ENCODE measurements at places on chromosomes 3 and 15.

DNA sequence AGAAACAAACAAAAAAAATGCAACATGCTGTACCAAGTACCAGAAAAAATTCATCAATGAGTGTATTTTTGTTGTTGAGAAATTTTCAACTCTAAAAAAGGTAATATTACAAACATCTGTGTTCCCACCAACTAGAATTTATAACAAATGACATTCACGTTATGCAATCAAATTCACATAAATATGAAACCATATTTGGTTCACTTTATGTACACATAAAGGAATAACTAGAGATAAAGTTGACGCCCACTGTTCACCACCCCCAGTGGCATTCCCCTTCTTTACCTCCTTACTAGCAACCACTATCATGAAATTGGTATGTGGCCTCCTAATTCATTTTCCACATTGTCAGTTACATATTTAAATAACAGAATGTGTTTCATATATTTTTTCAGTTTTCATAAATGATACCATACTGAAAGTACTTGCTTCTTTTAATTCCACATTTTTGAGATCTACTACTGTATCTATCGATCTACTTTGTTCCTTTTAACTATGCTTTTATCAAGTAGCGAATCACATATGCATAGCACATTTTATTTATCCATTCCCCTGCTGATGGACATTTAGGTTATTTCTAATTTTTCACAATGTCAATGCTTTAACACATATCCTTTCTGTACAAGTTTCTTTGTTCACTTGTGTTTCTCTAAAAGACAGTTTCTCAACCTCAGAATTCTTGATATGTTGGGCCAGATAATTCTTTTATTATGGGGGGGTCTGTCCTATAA lies 34.5 kb downstream of the TBC1D5 start:
- no peak for DNase-seq

GRCh38 chr3:195407531-195408409 lies 35.0 kb downstream of the ACAP2 start:
- DNase-seq, result no peak

GRCh38 chr15:22253676-22254408 lies 173.5 kb downstream of the OR4M2 start:
- DNase-seq, result no peak

GRCh38 chr3:4600493-4600892 lies 107.3 kb downstream of the ITPR1 start:
- DNase-seq, result no peak

- no peak for DNase-seq
Measured at GRCh38 chr3:169636928-169637327, 26.6 kb downstream of the MECOM start.

DNA sequence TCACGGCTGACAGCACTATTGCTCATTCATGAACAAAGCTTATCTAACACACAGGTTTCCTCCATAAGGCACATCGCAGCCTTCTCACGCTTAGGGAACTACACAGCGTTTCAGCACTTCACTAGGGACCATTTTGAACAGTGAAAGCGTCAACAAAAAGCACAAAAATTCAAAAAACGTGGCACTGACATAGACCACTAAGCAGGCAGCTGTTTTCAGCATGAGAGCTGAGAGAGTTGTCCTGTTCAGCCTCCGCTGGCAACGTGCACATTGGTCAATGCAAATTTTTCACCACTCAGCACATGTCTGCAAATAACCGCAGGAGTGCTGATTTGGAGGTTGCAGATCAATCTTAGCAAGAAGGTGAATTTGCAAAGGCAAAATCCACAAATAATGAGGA lies 109.2 kb downstream of the LRRK1 start:
- no peak for DNase-seq

DNA sequence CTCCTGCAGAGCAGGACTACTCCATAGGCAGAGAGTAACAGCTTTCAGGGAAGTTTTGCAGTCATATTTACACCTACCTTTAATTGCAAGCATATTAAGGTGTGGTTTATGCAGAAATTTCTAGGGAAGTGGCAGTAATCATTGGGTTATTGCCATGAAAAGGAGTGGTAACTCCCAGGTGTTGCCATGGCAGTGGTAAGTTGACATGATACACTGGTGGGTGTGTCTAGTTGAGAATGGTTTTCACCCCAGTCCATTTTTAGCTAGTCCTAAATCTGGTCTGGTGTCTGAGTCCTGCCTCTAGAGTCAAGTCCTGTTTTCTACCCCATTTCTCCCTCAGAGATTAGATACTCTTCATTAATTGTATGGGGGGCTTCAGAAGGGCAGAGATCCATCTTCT lies 128.4 kb upstream of the GMNC start:
- no peak for DNase-seq

DNA sequence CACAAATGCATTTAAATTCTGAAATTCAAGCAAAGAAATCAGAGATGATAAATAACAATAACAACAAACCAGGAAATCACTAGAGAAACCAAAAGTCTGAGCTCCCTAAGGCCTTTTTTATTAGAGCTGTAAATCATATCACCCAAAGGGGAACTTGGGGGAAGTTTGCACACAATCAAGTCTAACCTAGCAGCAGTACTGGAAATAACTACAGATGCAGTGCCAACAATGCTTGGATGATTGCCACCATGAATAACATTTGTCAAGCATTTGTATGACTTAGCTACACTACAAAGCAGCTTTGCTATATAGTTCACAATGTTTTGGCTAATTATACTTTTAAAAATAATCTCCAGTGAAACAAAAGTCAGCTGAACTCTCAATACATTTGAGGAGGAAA lies 27.8 kb downstream of the SHQ1 start:
- no peak for DNase-seq

- no peak for DNase-seq
Measured at GRCh38 chr3:162213956-162214355, 717.3 kb downstream of the OTOL1 start.

DNA sequence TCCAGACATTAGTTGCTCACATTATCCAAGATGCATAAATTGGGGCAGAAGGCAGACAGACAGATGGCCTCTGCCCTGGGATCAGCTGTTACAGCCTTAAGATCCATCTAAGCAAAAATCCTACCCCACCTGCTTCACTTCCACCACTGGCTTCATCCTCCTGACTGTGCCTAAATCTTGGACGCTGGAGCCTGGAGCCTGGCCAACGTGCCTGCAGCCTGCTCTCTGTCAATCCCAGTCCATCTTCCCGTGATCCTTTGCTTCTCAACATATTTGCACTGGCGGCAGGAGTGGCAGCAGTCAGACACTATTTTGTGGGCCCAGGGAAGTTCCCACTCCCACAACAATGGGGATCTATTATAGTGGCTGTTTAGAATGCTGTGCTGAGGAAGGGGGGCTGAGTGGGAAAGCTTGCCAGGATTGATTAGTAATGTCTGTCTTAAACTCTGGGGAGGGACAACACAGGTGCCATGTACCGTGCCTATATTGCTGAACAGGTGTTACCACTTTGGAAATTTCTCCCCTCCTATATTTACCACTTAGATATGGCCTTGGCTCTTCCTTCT lies 121.2 kb downstream of the MEGF11 start:
- no peak for DNase-seq

- no peak for DNase-seq
Measured at GRCh38 chr3:127034195-127034989, 51.5 kb downstream of the PLXNA1 start.

GRCh38 chr15:55389264-55389607 lies 18.9 kb downstream of the CCPG1 start:
- DNase-seq, result no peak

- DNase-seq, result no peak
Measured at GRCh38 chr3:67458896-67459530, 195.4 kb downstream of the SUCLG2 start.

- no peak for DNase-seq
Measured at GRCh38 chr3:111324645-111325044, 217.4 kb upstream of the CD96 start.

- DNase-seq, result no peak
Measured at GRCh38 chr15:81982808-81983207, 63.0 kb downstream of the MEX3B start.

DNA sequence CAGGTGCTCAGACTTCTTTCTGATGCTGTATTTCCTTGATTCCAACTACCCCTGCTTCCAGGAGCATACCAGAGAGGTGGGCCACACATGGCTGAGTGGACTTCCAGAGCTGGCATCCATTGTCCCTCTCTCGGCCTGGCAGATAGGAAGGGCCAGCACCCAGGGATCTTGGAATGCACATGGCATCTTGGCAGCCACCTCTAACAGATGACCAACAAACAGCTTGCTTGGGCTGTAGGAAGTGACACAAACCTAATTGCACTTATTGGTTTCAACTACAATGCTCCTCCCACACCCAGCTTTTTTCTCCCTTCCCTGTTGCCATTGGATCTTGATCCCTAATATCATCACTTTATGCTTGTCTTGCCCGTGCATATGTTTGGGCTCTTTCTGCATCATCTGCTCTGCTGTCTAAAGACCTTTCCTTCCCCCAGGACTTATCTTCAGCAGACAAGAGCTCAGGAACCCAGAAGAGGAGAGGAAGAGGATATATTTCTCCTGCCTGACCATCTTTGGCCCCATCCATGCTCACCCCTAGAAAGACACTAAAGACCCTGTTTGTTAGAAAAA lies 294.6 kb downstream of the NTRK3 start:
- no peak for DNase-seq

GRCh38 chr15:71195242-71195641 lies 80.0 kb downstream of the THSD4 start:
- no peak for DNase-seq

Data from iPS DF 6.9 (cell line).